ENCODE measurements at places on chromosomes 3 and 15.

GRCh38 chr3:36433511-36433910, 53.2 kb downstream of the STAC start:
- DNase-seq = no peak

- no peak for DNase-seq
Observed at GRCh38 chr15:70833861-70834765, 19.8 kb downstream of the LARP6 start.

- no peak for DNase-seq
Observed at GRCh38 chr3:45054196-45054857, 28.2 kb downstream of the CLEC3B start.

DNA sequence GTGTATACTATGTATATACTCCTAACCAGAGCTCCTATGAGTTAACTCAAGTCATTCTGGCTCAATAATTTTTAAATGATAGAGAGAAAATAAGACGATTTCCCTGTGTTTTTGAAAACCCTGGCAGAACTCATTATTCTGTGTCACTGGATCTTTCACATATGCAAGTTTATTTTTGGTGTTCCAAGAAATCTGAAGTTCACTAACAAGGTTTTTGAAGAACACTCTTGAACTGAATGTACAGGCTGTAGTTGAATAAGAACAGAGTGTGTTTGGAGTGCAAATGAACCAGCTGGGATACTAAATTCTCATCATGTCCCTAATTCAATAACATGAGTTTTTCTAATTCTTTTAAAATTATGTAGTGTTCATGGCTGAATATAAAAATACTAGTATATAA, 466.9 kb upstream of the SUCLG2 start:
- DNase-seq = no peak

- DNase-seq = no peak
Observed at GRCh38 chr15:88225461-88225860, 31.1 kb downstream of the NTRK3 start.

- no peak for DNase-seq
Observed at GRCh38 chr15:79265167-79265566, 17.4 kb upstream of the ANKRD34C start.

DNA sequence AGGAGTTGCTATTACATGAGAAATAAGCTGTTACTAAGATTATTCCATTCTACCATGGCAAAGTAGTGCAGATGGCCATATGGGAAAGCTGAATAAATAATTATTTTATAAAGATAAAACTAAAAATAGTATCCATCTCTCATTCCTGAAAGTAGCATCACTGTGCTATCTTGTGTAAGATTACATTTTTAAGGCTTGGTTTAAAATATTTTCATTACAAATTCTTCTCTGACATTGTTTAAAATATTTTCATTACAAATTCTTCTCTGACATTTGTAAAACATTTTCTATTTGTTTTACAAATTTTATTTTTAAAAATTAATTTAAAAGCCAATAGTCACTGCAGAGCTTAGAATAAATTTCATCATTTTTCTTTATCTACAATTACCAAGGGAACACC, 665.5 kb upstream of the NAALADL2 start:
- DNase-seq = no peak

GRCh38 chr3:65939801-65940246, 98.9 kb downstream of the MAGI1 start:
- no peak for DNase-seq

DNA sequence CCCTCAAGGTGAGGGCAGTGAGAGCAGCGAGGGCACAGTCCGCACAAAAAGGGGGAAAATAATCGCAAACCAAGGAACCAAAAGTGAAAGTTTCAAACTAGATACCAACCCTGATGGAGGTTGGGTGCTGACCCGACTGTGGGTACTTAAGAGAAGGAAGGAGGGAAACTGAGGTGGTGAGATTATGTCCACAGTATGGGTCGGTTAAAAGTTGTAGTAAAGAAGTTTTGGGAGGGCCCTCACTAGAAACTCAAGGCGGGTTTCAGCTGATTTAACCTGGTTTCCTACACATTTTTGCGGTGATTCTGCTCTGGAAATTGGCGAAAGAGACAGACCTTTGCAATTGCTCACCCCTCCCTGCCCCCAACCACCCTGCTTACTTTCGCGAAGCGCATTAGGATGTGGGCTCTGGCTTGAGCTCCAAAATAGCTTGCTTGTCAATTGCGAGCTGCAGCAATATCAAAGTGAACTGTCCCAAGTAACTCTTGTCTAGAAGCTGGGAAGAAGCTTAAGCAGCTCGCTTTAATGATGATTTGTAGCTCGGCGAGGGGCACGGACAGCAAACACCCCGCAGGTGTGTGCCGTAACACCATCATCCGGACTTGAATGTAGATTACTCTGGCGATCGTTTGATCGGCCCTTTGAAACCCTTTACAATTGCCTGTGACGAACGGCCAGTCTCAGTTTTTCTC, 15.8 kb downstream of the SOX2 start:
- DNase-seq = no peak

DNA sequence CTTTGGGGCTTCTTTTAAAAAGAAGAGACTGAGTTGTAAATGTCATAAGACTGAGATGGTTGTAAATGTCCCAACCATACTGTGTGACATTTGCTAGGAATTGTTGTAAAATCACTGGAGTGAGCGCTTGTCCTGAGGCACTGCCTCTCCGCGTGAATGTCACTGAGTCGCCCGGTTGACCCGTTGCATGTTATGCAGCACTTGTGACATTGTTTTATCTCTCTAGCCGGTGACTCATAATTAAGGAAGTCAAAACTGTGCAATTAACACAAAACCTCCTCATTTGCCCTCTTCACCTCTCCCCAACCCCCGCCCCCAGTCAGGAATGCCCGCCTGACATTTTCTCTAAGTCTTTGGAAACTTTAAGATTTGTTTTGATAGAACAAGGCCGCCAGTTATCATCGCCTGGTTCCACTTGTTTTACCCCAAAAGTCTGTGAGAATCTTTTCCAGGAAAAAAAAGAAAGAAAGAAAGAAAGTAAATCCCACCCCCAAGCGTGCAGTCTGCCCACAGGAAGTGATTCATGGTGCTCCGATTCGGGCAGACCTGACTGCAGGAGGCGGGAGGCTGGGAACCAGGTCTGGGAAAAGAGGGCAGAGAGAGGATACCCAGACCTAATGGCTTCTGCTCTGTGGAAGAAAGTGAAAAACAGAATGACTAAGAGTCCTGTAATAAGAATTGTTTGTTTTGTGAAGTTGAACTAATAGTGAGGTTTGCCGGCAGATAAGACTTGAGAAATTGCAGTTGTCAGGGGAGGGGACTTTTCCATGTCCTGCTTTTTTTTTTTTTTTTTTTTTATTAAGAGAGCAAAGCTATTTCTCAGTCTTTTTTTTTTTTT, 84.8 kb downstream of the SMAD3 start:
- DNase-seq = no peak

DNA sequence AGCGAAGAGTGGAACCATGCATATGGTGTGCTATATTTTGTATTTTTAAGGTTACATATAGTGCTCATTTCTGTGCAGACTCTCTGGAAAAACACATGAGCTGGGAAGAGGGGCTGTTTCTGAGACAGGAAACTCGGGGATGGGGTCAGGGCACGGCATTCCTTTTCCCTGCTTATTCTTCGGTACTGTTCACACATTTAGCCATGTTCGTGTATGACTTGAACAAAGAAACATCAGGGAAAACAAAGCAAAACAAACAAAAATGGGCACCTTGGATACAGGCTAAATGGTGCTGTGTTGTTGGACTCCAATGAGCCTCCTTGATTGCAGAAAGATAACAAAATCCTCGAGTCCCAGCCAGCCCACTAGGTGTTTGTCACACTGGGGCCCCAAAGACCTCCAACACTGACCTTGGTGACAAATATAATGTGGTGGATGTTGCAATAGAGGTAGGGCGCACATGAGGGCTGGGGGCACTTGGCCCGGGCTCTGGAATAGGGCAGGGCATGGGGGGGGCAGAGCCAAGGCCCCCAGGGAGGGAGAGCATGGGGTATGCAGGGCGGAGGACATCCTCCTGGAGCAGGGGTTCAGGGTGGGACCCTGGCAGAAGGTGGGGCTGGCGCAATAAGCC, 19.3 kb downstream of the DNASE1L3 start:
- no peak for DNase-seq

DNA sequence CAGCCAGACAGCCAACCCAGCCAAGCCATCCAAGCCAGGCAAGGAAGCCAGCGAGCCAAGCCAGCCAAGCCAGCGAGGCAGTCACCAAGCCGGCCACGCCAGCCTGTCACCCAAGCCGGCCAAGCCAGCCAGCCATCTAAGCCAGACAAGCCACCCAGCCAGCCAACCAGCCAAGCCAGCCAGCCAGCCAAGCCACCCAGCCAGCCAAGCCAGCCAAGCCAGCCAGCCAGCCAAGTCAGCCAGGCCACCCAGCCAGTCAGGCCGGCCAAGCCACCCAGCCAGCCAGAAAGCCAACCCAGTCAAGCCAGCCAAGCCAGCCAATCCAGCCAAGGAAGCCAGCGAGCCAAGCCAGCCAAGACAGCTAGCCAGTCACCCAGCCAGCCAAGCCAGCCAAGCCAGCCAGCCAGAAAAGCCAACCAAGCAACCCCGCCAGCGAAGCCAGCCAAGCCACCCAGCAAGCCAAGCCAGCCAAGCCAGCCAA, 201.2 kb downstream of the GOLGA6L6 start:
- DNase-seq = no peak

GRCh38 chr15:39444735-39445470, 136.0 kb upstream of the THBS1 start:
- DNase-seq = no peak

GRCh38 chr3:59425942-59426341, 376.1 kb upstream of the CFAP20DC start:
- no peak for DNase-seq

- DNase-seq = no peak
Observed at GRCh38 chr3:168021737-168022450, 73.8 kb downstream of the GOLIM4 start.

- DNase-seq = no peak
Observed at GRCh38 chr3:45026957-45027356, 854 bp downstream of the CLEC3B start.

GRCh38 chr15:29244123-29244522, 25.5 kb downstream of the NSMCE3 start:
- DNase-seq = no peak

GRCh38 chr3:160434071-160434470, 15.5 kb downstream of the TRIM59 start:
- DNase-seq = no peak

DNA sequence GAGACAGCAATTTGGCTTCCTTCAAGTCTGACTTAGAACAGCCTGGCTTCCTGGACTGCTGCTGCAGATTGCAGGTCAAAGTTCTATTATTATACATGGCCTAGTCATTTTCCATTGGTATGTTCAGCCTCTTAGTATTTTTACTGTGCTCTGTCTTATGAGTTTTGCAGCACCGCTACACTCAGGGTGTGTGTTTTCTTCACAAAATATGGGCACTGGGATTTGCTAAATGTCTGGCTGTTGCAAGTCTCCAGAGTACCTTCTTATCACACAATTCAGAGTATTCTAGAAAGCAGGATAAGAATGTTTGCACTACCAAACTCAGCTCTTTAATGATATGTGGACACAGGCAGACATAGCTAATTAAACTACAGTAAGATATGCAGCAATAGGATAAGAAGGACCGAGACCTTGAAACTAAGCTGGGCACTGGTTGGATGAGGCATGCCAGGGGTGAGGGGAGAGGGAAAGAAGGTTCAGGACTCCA, 203.0 kb upstream of the PDZRN3 start:
- no peak for DNase-seq

- DNase-seq = no peak
Observed at GRCh38 chr15:81000144-81000623, 539 bp upstream of the TLNRD1 start.

GRCh38 chr3:121096953-121097352, 188.9 kb downstream of the STXBP5L start:
- DNase-seq = no peak

DNA sequence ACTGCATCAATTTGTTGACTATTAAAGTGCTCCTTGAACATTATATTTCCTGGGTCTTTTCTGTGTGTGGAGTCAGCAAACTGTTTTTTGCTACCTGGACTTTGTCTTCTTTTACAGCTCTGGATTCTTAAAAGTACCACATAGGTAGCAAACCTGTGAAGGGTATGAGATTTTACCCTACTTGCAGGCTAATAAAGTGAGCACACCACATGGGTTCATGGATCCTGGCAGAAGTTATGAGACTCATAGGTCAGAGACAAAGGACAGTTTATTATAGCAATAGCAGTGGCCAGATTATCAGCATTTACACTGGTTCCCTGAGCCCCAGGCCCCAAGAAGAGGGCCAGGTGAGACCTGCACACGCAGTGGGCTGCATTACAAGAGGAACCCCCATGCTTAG, 8.0 kb upstream of the SACM1L start:
- no peak for DNase-seq

DNA sequence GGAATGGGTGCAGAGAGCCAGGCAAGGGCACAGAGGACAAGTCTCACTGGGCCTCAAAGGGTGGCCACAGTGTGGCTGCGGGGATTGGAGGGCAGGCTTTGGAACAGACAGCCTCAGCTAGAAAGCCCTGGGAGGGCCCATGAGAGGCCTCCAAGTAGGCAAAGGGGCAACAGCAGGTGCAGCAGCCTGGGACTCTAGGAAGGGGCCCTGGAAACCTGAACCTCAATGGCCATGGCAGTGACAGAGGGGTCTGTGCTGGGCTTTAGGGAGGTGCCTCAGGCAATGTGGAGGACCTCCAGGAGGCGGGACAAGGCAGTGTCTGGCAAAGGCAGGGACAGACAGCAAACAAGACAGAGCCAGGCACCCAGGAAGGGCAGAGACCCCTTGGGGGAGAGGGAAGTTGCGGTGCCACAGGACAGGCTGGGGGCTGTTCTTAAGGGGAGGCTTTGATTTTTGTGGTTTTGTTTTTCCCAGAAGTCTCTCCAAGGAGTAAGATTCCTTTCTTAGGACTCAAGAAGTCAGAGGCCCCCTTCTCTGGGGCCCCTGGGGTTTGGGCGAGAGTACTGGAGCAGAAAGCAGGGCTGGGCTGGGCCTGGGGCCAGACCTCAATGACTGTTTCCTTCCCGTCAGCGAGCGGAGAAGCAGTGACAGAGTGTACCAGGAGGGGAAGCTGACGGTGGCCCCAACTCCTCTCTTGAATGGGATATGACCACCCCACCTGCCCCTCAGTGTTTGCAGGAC, 9.7 kb downstream of the STOML1 start:
- no peak for DNase-seq

Measured in stimulated activated CD8-positive, alpha-beta memory T cell treated with anti-CD3 and anti-CD28 coated beads, Interleukin-7, amount 100 ng/mL, for 1 hour (primary cell).